ENCODE measurements at places on chromosomes 1 and 21.

DNA sequence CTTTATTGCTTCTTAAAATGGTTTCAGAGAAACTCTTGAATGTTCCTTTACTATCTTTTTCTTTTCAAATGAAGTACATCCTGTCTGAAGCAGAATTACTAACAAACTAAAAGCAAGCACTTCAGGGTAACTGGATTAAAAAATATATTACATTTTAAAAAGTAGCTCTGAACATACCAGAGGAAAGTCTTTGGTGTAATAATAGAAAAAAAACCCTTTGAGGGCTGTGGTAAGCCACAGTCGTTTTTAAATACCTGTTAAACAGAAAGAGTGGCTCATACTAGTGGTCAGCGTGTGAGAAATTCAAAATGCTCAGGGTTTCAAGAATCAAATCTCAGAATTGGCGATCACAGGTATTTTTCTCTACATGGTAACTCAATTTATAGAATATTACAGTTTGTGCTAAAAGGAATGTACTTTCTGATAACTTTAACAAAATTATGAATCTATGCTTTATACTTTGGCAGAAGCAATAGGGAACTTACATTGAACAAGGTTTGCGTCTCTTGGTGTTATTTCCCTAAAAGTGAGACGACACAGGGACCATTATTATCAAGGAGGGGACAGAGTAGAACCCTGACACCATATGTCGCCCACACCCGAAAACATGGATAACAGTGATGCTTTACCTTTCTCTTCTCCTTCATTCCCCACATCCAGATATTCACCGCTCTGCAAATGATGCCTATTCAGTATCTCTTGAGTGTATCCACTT is 97.0 kb upstream of the DPH5 start:
- no peak for DNase-seq

DNA sequence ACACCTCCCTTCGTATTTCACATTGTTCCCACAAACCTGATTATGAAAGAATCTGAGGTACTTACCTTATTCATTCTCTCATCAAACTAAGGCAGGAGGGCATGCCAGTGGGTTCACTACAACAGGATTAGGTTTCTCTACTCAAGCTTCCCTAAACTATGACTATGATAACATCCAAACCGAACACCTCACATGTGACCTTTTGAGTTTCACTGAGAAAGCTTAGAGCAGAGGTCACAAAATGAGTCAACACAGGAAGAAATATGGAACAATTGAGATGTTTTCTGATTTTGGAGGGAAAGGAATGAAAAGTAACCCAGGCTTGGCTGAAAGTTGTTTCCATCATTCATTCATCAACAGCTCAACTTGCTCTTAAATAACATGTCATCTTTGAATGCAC is 24.1 kb downstream of the UBR4 start:
- DNase-seq = peak; percentile 15

- no peak for DNase-seq
Measured at GRCh38 chr1:108048301-108049177, 83.6 kb upstream of the VAV3 start.

- DNase-seq = no peak
Measured at GRCh38 chr1:42743317-42744147, 3.5 kb upstream of the CLDN19 start.

DNA sequence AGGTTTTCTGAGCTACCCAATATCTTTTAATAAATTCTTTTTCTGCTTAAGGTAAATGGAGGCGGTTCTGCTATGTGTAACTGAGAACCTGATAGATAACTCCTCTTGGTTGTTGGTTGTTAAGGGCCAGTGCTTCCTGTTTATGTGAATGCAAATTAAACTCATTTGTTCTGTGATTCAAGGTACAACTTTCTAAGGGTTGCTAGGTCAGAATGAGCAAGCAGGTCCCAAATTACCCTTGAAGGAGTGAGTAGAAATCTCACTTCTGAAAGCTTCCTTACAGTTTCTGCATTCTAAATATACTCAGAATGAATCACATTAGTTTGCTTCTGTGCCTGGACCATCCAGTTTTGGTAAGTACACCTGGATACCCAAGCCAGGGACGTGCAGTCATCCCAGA is 15.5 kb upstream of the FAM78B start:
- no peak for DNase-seq

DNA sequence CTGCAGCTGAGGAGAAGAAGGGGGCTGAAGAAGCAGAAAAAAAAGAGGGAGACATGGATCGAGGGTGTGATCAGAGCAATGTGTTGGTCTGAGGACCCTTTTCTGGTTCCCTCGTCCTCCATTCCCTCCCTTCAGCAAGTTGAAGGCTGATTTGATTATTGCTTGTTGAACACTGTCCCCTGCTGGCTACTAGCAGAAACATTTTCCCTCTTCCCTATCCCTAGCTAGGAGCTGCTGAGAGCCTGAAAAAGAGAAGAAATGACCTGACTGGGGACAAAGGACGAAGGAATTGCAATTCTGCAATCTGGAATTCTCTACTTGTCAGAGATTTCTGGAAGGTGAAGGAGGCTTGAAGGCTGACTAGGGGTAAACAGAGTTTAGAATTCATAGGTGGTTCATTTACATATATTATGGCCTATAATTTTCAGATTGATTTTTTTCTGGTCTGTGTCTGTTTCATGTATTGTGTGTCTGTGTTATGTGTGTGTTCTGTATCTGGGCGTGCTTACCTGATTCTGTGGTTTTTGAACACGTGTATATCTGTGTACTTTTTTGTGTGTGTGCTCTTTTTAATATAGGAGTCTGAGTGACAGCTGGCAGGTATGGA is 9.8 kb downstream of the NHLH1 start:
- peak; percentile 26 for DNase-seq

GRCh38 chr1:164659621-164660411 is 100.8 kb downstream of the PBX1 start:
- DNase-seq = no peak

- DNase-seq = no peak
Measured at GRCh38 chr1:177964336-177964735, 5.5 kb downstream of the SEC16B start.

- DNase-seq = no peak
Measured at GRCh38 chr1:229563241-229563640, 4.7 kb upstream of the ABCB10 start.

- DNase-seq = no peak
Measured at GRCh38 chr1:92184632-92185031, 33.1 kb upstream of the C1orf146 start.

DNA sequence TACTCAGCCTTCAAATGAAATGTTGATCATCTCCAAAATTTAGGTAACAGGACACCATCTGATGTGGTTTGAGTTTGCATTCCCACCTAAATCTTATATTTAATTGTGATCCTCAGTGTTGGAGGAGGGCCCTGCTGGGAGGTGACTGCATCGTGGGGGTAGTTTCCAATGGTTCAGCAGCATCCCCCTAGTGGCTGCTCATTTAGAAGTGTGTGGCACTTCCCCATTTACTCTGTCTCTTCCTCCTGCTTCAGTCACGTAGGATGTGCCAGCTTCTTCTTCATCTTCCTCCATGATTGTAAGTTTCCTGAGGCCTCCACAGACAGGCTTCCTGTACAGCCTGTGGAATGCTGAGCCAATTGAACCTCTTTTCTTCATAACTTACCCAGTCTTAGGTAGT is 731.2 kb downstream of the USP25 start:
- DNase-seq = no peak
